Ammon's horn (tissue), 1 donor: ENCODE measurements at places on chromosomes 2 and 18.

DNA sequence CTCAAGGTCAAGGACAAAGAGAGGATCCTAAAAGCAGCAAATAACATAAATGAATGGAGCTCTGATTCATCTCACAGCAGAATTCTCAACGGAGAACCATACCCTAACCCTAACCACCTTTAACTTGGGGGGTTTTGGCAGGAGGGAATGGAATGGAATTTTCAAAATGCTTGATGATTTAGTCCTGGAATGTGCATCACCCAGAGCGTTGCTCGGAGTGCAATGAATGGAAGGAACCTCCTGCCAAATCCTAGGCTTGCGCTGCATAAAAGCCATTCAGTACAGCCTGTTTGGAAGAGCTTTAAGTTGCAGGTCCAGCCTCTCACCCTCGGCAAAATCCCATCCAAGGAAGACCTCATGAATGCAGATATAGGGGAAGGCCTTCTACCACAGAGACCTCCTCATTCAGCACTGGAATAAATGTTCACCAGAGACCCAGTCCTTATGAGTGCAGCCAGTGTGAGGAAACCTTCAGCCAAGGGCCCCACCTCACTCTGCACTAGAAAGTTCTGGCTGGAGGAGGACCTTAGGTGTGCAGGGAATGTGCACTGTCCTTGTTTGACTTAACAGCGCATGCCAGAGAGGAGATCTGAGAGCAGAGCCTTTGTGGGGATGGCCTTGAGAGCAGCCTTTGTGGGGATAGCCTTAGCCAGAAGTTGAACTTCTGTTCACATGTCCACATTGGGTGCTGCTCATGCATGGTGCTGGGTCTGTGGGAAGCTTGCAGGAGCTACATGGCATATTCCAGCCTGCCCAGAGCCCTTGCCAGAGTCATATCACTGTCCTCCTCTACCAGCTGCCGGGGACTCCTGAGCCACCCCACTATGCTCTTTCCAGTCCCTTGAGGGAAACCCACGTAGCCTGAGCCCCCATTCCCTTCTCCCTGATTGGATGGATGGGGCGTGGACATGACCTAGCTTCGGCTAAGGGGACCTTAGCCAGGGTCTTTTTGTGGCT is 30.5 kb downstream of the ASB1 start:
- DNase-seq: no peak

DNA sequence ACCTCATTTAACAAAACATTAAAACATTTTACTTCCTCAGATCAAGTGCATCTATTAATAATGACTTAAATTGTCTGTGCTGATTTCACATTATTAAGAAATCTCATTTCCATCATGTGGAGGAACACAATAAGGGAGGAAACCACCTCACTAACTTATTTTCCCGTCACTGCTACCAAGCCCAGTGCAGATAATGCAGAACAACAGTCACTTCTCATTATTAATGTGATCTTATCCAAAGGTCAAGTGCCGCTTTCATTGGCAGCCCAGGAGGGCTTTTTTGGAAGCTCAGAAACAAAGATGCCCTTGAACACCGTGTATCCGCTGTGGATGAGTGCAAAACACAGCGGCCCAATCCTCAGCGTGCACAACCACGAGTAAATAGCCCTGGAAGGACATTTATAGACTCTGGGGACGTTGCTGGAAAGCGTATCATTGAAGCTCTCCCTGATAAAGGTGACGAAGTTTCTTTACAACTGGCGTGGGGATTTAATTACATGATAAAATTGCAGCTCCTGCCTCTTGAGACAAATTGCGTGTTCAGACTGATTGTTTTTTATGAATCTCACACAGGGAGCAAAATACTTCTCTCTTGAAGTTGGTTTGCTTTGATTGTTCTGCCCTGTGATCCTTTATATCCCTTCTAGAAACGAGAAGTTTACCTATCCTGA is 13.2 kb downstream of the ASB18 start:
- no peak for DNase-seq

- no peak for DNase-seq
Observed at GRCh38 chr2:110847651-110848050, 115.3 kb downstream of the ACOXL start.

- DNase-seq: no peak
Observed at GRCh38 chr2:205644018-205644417, 38.3 kb upstream of the NRP2 start.

- no peak for DNase-seq
Observed at GRCh38 chr18:73577365-73577764, 570.3 kb downstream of the FBXO15 start.

GRCh38 chr2:65922030-65922429 is 489.6 kb upstream of the SPRED2 start:
- no peak for DNase-seq

DNA sequence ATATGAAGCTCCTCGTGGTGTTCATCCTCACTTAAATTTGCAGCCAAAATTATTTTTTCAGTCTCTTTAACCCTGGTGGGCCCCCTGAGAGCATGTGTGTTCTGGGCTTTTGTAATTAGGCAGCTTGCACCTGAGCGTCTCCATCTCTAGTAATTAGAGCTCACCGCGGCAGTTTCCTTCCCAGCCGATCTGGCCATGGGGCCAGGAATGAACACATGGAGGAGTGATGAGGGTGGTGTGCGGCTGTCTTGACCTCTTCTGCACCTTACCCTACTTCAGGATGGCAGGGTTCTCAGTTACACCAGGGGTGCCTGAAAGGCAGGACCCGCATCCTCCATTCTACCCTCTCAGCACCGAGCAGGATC is 98.5 kb downstream of the AFF3 start:
- no peak for DNase-seq

DNA sequence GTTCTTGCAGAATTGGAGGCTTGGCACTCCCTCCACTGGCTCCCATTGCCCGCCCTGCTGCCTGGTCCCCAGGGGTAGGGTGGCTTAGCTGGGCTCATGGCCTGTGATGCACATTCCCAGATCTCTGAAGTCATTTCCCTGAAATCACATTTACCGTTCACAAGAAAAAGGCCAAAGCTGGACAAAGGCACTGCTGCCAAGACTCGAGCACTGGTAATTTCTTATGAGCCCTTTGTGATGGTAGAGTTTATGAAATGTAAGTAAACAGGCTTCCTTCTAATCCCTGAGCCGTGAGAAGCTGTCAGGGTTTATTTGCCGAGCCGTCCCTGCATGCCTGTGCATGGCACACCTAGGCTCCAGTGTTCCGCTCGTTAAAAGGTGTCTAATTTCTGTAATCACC is 247.2 kb upstream of the EPAS1 start:
- DNase-seq: no peak

- no peak for DNase-seq
Observed at GRCh38 chr18:28009589-28009988, 167.3 kb downstream of the CDH2 start.

DNA sequence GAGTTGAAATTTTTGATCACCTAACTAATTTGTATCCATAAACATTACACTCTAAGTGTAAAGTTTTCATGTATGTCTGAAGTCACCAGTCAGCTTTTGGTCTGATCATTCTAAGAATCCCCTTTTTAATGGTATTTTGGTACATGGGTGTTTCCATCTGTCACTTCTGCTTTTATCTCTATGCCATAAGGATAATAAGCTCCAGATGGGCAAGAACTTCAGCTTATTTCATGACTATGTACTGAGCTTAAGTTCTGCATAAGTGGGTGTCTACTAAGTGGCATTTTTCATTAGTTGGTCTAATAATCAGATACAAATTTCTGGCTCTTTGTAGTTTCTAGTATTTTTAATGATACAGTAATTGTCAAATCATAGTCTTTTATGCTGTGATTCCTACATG is 20.4 kb downstream of the UBXN4 start:
- no peak for DNase-seq

DNA sequence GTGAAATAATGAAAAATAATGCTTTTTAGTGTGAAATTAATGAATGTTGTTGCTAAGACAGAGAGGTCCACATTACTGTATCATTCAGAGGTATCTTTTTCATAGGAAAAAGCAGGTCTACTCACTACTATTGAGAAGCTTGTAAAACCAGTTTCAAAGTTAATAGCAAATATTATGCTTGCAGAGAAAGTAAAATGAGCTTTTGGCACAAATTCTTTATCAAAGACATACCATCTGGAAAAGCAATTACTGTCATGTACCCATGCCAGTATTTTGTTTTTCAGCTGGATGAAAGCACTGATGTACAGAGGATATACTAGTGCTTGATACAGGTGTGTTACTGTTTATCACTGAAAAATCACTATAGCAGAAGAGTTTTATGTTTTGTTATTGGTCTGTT is 77.5 kb downstream of the NCOA1 start:
- DNase-seq: no peak

- DNase-seq: no peak
Observed at GRCh38 chr2:31108561-31109286, 29.5 kb downstream of the GALNT14 start.

- no peak for DNase-seq
Observed at GRCh38 chr2:45637440-45637839, 14.0 kb upstream of the PRKCE start.

GRCh38 chr2:168237741-168238140 is 9.7 kb downstream of the STK39 start:
- DNase-seq: no peak

DNA sequence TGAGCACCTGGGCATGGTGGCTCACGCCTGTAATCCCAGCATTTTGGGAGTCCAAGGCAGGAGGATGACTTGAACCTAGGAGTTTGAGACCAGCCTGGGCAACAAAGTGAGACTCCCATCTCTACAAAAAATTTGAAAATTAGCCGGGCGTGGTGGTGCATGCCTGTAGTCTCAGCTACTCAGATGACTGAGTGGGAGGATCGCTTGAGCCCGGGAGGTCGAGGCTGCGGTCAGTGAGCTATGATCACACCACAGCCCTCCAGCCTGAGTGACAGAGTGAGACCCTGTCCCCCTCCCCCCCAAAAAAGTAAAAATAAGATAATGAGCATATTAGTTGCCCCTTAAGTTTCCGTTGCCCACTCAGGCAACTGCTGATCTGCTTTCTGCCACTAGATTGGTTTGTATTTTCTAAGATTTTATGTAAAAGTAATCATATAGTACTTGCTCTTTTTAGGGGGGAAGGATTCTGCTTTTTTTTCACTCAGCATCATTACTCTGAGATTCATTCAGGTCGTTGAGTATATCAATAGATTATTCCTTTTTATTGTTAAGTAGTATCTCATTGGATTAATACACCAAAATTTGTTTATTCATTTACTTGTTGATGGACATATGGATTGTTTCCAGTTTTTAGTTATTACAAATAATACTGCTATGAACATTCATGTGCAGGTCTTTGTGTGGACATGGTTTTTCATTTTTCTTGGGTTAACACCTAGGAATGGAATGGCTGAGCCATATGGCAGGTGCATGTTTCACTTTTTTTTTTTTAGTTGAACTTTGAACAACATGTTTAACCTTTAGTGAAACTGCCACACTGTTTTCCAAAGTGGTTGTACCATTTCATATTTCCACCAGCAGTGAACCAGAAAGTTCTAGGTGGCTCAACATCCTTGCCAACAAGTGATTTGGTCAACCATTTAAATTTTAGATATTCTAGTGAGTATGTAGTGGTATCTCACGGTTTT is 75.0 kb upstream of the SPRED2 start:
- no peak for DNase-seq

GRCh38 chr2:48248251-48248933 is 281.6 kb upstream of the STON1 start:
- DNase-seq: no peak

- DNase-seq: no peak
Observed at GRCh38 chr18:46915800-46916550, 1.3 kb downstream of the PIAS2 start.

GRCh38 chr2:239826786-239827522 is 198.2 kb downstream of the NDUFA10 start:
- DNase-seq: no peak

GRCh38 chr2:54903736-54904554 is 146.3 kb downstream of the RTN4 start:
- peak; percentile 5 for DNase-seq

GRCh38 chr2:99803846-99804245 is 314.0 kb upstream of the REV1 start:
- no peak for DNase-seq
